ENCODE measurements at places on chromosomes 5 and 9.

GRCh38 chr9:71001780-71002386, 119.5 kb downstream of the TRPM3 start:
- DNase-seq, result no peak

DNA sequence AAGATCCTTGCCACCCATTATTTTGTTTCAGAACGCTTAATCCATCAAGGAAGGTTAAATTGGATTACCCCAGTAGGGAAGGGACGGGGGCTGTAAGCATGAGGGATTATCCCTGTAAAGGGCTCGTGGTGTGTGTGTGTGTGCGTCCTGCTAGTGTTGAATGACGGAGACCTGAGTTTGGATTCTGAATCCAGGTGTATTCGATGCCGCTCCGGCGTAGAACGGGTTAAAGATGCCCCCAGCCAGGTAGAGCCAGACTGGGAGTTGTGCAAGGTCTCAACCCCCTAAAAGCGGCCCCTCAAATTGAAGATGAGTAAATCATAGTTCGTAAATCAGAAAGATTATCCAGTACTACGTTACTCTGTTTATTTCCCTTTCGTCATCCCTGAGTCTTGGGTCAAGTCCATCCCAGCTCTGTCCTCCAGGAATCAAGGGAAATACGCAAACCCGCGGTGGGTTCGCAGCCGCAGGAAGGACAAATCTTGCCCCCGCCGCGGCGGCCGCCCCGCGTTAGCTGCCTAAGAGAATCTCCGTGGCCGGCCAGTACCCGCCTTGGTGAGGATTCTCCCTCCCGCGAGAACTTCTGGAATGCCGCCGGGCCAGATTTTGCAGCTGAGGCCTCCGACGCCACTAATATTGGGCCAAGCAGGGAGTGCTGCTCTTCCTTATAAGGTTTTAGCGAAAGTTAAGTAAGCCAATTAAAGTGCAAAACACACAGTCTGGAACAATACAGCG, 586 bp upstream of the MTAP start:
- DNase-seq, result no peak

- no peak for DNase-seq
These were observed 16.1 kb downstream of the ARPC5L start for GRCh38 chr9:124878021-124878420.

GRCh38 chr5:132059043-132059695, 1.3 kb upstream of the IL3 start:
- DNase-seq, result peak; percentile 35

DNA sequence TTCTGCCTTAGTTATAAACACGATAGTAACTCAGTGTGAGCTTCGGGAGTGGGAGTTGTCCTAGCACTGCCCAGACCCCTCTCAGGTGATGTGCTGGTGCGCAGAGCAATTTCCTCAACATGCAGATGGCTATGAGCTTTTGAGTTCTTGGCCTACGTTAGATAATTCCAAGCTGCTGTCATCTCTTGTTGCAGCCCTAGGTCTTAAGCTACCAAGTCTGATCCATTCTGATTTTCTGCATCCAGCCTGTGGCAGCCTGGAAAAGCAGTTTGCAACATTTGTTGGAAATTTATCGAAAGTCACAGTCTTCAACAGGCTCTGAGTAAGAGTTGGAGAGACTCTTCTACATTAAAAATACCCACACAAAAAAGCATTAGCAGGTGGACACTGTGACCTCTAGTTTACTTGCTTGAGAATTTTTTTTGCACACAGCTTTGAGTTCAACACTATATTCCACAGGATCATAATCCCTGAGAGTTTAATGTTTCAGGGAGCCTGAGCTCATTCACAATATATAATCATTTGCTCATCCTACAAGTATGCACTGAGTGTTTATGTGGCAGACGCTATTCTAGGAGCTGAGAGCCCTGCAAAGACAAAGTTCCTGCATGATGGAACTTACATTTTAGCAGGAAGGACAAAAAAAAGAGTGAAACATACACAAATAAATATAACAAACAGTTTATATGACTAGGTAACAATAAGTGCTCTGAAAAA, 91.6 kb downstream of the UBE2QL1 start:
- DNase-seq, result no peak

DNA sequence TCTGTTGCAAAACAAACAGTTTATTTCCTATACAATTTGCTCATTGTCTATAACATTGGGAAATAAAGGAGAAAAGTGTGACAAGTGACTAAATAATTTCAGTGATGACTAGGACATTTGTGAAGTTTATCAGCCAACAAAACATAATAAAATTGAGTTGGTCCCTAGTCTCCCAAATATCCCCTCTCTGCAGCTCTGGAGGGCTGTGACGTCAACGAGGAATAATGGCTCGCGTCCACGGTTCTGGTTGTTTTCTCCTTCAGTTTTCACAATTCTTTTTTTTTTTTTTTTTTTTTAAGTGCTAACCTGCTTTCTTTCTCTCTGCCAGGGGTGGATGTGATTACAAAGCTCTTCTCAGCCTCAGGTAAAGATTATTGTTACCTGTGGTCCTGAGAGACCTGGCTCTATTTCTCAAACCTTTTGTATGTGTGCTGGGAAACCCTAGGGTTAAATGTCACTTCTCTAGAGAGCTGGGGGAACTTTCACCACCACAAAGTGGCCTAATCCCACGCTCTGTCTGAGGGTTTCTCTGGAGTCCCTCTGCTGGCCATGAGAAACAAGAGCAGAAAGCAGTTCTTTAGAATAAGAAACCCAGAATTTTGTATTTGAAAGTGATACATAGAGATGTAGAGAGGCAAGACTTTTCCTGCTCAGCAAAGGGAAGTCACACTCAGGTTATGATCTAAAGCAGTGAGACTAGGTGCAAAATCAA, 36.2 kb upstream of the ANKRD55 start:
- no peak for DNase-seq

- no peak for DNase-seq
These were observed 47.8 kb upstream of the JADE2 start for GRCh38 chr5:134477462-134478245.

- DNase-seq, result no peak
These were observed 34.3 kb upstream of the FCN1 start for GRCh38 chr9:134951994-134952393.

- no peak for DNase-seq
These were observed 10.4 kb upstream of the CMBL start for GRCh38 chr5:10317825-10318682.

GRCh38 chr5:75620184-75620959, 9.1 kb downstream of the ANKDD1B start:
- DNase-seq, result no peak

DNA sequence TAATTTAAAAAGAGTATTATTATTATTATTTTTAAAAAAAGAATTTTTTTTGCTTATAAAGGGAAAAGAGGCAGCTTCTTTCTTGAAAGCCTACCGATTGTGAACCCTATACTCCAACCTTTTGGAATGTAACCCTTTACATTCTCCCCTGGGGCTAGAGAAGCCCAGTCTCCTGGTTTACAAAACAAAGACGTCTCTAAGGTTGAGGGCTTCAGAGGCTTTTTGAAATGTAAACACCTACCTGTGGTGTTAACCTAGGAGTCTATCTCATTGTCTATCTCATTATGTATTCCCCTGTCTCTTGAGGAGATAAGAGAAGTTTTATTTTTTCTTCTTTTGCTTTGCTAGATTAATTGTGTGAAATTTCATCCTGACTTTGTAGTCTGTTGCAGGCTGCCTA, 4.7 kb downstream of the TNFSF8 start:
- no peak for DNase-seq

All from activated naive CD4-positive, alpha-beta T cell treated with Interleukin-2 at 50 U/mL for 16 hours (primary cell).